ENCODE measurements at places on chromosomes 4 and X.

- DNase-seq = no peak
Observed at GRCh38 chr4:77798385-77798784, 20.8 kb downstream of the CNOT6L start.

DNA sequence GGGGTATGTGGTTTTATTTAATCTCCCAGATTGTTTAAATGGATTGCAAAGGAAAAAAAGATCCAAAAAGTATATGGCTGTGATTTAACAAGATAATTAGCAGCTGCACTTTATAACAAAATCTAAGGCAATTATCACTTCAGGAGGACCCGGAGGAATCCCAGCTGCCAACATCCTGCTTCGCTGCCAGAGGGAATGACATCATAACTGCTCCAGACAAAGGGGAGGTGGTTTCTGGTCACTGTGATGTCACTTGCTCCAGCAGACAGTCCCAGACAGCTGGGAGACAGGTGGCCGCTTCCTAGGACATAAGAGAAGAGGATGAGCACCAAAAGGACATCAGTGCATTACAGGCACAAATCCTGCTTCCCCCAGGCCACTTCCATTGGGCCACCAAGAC lies 371.0 kb downstream of the BCOR start:
- DNase-seq = no peak

GRCh38 chr4:76950052-76950955 lies 752 bp downstream of the SEPTIN11 start:
- DNase-seq = peak; percentile 40

DNA sequence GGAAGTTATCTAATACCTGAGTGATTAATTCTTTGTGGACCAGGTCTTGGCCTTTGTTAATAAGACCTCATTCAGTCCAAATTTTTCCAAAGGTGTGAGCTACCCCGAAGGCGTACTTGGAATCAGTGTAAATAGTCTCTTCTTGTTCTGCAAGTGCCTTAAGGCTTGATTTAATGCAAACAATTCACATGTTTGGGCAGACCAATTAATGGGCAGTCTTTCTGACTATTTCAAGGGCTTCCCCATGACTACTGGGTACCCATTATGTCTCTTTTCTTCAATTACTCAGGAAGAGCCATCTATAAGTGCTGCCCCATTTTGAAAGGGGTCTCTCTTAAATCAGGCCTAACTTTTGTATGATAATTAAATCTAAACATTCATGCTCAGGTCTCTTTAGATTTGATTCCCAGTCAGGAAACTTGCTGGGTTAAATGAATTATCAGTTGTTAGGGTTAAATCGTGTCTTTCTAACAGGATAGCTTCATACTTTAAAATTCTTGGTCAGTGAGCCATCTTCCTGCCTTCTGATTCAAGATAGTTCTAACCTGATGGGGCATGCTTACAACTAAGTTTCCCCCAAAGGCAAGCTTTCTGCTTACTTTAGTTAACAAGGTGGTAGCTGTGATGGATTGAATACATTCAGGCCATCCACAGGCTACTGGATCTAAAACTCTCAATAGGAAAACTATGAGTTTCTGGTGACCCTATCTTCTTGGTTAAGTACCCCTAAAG lies 179.6 kb downstream of the CCNG2 start:
- no peak for DNase-seq

DNA sequence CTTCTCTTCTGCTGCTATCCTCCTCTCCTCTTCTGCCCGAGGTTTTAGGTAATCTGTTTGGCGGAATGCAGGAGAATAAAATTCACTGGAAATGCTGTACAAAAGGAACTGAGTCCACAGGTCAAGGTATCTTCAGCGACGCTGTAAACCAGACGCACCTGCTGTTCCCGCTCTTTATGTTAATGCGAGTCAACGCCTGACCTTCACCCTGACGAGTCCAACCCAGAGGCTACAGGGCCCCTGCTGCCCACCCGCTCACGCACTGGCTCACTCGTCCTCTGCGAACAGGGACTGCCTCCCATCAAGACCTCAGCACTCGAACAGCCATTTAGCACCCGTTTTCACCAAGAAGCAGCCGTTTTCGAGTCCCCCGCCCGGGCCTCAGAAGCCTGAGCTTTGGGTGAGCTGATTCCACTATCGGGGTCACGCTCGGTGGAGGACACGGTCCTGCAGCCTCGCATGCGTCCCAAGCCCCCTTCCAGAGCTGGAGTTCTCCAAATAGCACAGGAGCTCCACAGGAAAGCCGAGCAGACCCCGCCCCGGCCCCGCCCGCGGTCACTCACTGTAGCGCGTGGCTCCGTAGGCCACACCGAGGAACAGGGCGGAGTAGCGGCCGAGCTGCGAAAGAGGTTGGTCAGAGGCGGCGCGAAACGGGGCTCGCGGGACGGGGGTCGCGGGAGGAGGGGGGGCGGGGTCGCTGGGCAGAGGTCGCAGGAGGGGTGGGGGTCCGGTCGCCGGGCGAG lies 556 bp downstream of the ATP5ME start:
- DNase-seq = no peak

GRCh38 chr4:113899271-113900070 lies 80.0 kb downstream of the ARSJ start:
- peak; percentile 24 for DNase-seq

DNA sequence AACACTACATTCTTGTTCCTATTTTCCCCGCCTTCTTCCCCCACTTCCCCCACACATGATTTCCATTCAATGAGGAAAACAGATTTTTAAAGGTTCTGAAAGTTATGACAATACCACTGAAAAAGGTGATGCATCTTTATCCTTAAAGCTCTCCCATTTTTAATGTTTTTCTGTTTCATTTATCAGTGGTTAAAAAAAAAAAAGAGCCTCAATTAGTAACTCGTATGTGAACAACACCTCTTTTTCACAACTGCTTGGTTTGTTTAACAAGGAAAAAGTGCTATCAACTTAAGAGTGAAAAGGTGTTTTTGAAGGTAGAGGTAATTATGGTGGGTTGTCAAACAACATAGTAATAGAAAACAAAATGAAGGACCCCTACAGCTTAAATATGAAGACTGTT lies 8.2 kb upstream of the CAMK2D start:
- DNase-seq = no peak

GRCh38 chrX:81201071-81201470 lies 642 bp downstream of the HMGN5 start:
- DNase-seq = no peak

- DNase-seq = no peak
Observed at GRCh38 chr4:136967069-136967468, 565.2 kb downstream of the PCDH18 start.

DNA sequence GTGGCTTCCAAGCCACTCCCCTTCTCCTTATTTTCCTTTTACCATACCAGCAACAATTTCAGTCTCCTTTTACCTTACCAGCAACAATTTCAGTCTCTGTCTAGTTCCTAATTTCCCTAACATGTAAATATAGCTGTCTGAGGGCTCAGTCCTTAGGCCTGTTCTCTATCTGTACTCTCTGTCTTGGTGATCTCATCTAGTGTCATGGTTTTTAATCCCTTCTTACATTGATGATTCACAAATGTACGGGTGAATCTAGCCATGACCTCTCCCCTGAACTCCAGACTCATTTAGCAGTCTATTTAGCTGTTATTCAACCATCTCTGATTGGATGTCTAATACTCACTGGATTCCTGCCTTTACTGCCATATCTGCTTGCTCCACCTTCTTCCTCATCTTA lies 7.2 kb downstream of the IL15 start:
- no peak for DNase-seq

- DNase-seq = no peak
Observed at GRCh38 chr4:102430461-102430910, 70.7 kb upstream of the NFKB1 start.

DNA sequence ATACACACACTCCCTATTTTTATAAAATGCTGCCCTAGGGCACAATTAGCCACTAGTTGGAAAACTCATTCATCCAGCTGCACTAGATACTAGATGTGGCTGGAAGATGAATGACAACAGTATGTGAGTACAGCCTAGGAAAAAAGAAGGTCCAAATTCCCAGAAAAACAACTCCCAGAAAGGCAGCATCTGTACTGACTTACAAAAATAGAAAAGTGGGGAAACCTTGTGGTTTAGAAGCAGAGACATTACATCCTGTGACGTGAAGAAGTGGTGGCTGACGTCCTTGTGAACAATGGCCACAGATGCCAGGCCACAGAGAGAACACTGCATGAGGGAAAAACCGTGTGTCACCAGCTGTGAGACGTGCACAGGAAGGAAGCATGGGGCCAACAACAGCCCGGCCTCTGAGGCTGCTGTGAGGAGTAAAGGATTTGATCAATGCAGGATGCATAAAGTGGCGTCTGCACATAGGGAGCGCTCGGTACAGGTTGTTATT lies 81.2 kb downstream of the SPRY1 start:
- peak; percentile 8 for DNase-seq

- DNase-seq = no peak
Observed at GRCh38 chrX:29488919-29489318, 726.4 kb upstream of the MAGEB2 start.

- no peak for DNase-seq
Observed at GRCh38 chrX:28969126-28969525, 381.9 kb downstream of the IL1RAPL1 start.

DNA sequence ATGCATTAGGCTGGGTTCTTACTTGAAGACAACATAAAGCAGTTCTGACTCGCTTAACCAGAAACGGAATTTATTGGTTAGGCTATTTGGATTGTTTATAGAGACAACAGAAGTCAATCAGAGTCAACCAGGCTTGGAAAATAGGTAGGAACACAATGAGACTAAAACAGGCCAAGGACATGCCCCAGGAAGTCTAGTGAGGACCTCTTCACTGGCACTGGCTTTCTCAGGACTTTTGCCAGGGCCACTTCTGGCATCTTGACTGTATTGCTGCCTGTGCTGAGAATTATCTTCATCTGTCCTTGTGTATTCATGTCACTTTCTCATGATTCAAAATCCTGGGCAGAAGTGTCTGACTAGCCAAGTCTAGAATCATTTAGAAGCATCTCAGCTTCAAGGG lies 19.6 kb downstream of the PGAM4 start:
- no peak for DNase-seq

GRCh38 chr4:177351622-177352244 lies 42.1 kb downstream of the NEIL3 start:
- no peak for DNase-seq

- DNase-seq = no peak
Observed at GRCh38 chrX:13194291-13195103, 125.4 kb downstream of the ATXN3L start.

DNA sequence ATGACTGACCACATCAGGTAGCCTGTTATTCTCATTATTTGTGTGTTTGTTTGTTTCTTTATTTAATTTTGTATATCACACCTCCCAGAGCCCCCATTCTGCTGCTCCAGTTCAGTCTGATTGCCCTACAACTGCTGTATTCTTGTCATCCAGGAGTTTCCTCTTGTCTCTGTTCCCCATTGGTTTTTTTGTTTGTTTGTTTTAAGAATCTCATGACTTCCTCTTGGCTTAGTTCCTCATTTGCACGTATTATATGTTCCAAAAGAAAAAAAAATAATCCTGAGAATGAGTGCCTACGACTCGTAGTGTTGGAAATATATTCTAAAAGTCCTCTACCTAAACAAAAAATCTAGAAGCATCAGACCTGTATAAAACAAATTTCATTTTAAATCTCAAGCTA lies 142.3 kb upstream of the SLIT2 start:
- DNase-seq = no peak

DNA sequence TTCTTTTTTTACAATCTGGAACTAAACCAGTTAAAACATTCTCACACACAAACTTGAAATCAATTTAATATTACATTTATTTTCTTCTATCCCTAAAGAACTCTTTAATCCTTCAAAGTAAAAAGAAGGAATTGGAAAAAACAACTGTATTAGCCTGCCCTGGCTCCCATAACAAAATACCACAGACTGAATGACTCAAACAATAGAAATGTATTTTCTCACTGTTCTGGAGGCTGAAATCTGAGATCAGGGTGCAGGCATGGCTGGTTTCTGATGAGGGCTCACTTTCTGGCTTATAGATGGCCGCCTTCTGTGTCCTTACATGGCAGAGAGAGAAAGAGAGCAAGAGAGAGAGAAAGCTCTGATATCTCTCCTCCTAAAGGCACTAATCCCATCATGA lies 149.4 kb downstream of the PDGFRA start:
- no peak for DNase-seq

DNA sequence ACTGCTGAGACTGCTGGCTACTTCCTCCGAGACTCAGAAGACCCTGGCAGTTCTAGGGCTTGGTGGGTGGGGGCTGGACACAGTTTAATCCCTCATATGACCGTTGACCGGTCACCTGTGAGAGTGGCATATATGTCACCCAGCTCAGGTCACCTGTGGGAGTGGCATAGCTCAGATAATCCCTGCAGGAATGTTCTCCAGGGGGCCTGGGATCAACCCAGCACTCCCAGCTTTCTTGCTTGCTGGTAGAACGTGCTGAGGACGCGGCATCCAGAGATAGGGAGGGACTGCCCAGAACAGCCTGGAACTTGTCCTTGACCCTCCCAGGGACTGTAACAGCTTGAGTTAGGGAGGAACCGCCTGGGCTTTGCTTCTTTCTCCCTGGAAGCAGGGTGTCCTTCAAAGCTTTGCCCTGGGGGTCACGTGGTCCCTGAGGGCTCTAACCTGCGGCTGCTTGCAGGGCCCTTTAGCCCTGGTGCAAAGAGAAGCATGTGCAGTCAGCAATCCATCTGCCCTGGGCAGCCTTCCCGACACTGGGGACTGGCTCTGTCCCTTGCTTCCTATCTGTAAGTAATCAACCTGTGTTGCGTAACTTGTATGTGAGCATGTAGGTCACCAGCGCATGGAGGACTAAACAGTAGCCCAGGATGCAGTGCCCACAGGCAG lies 55.3 kb downstream of the ZFYVE28 start:
- DNase-seq = no peak

GRCh38 chrX:103687696-103688201 lies 1.2 kb upstream of the MORF4L2 start:
- DNase-seq = peak; percentile 8

- no peak for DNase-seq
Observed at GRCh38 chr4:111649308-111649707, 495.9 kb upstream of the FAM241A start.

DNA sequence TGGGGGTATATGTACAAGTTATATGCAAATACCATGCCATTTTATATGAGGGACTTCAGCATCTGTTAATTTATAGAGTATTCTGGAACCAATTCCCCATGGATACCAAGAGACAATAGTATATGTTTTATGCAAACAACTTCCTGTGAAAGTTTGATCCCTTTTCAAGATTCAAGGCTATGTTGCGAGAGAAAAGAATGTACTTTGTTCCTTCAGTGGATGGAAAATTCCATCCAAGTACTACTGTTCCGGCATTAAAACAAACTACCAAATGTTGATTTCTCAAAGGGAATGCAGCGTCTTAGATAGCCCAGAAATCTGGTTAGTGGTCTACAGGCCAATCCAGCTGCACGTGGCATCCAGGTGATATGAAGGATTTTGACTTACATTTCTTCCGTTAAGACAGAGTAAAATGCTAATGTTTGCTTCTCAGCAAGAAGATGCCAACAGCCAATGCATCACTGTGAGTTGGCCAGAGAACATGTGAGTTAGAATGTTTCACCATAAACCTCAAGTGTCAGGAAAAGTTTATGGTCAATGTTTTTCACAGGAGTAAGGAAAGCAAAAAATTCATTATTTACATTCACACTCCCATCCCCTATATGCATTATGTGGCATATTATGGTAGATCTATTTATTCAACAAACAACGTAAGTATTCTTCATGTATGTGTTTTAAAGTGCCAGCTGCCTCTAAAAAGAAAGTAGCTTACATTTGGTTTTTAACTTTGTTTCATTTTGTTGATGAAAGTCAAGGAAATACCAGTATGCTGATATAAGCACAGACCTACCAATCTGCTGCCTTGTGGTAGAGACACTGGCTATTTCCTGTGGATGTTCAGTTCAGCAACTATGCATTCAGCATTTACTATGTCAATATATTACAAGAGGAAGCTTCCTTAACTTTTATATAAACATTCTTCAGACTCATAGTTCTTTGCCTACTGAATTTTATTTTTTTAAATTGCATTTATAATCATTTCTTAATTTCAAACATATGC lies 44.4 kb downstream of the METTL14 start:
- DNase-seq = no peak

Data from stimulated activated CD4-positive, alpha-beta T cell treated with anti-CD3 and anti-CD28 coated beads, TNF-alpha, amount 100 ng/mL, for 4 hours (primary cell).